Adrenal gland (tissue), 19 donors: ENCODE measurements at places on chromosomes 2 and 18. TPM values are rescaled to one million over a fixed set of nuclear protein-coding genes. Genes with fewer than 3 reads are reported as not detected.

DNA sequence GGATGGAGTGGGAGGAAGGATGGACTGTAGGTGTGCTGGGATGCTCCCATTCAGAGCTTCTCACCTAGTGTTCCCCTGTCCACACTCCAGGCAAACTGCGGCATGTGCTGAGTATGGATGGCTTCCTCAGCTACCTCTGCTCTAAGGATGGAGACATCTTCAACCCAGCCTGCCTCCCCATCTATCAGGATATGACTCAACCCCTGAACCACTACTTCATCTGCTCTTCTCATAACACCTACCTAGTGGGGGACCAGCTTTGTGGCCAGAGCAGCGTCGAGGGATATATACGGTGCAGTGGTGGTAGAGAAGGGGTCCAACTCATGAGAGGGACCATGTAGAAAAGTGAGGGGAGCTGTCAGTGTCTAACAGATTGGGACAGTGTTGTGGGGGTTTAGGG is 20.2 kb downstream of the PLCD4 start:
- no peak for DNase-seq

GRCh38 chr2:45285771-45286390 is 276.6 kb upstream of the SIX2 start:
- no peak for DNase-seq

- DNase-seq: peak; percentile 89
These were observed at the start of gene DDX1 for GRCh38 chr2:15591692-15592463. DDX1 (plus strand) TSS chr2:15591868; CDS start chr2:15591934, 66 bp downstream.

DNA sequence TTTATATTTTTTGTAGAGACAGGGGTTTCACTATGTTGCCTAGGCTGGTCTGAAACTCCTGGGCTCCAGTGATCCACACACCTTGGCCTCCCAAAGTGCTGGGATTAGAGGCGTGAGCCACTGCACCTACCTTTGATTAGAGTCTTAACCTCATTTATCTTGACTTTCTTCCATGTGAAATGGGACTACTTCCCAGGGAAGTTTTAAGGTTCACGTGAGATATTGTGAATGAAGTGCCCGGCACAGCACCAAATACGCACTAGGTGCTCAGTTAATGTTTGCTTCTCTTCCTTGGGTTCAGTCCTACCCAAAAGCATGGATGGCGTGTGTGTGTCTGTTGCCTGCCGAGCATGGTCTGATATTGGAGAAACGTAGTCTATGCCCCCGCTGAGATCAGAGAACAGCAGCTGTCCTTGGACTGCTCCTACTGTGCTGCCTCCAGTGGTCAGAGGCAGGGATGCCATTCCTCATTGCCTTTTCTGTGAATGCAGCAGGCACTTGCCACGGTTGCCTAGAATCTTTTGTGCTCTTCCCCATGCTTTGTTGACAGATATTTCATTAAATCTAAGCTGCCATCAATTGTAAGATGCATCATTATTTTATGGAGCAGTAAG is 12.3 kb upstream of the TFCP2L1 start:
- DNase-seq: peak; percentile 36

The CPLX4 gene
- total RNA-seq: not detected
